ENCODE measurements at places on chromosomes 3 and 15.

GRCh38 chr15:92886815-92887214 is 13.3 kb upstream of the CHD2 start:
- DNase-seq = no peak

GRCh38 chr3:71103430-71103921 is 480.1 kb downstream of the FOXP1 start:
- no peak for DNase-seq

GRCh38 chr15:64444836-64445235 is 15.5 kb upstream of the ZNF609 start:
- DNase-seq = no peak

DNA sequence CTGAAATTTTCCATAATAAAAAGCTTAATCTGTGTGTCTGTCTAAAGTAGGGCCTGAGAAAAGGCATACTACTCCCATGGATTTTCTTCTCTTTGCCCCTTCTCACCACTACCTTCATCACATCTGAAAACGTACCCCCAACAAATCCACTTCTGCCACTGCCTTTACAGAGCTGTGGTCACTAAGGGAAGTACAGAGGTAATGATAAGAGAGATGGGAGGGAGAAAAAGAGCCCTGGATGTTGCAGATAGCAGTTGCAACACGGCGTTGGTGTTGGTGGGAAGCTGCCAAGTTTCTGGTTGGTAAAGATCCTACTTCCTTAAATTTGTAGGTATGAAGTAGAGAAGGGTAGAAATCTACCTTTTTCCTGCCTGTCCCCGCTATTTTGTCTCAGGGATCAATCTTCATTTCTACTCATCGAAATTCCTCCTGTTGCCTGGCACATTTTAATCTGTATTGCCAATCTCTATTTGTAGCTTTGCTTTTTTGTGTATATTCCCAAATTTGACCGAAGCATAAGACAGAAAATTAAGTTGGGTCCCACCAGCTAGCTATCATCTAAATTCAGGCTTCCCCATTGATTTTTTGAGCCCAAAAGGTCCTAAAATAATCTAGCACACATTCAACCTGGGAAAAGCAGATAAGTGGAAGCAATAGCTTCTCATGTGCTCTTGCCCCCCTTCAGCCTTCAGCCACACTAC is 102.9 kb downstream of the TFDP2 start:
- DNase-seq = no peak

GRCh38 chr15:27025481-27025966 is 54.5 kb downstream of the GABRG3 start:
- no peak for DNase-seq

DNA sequence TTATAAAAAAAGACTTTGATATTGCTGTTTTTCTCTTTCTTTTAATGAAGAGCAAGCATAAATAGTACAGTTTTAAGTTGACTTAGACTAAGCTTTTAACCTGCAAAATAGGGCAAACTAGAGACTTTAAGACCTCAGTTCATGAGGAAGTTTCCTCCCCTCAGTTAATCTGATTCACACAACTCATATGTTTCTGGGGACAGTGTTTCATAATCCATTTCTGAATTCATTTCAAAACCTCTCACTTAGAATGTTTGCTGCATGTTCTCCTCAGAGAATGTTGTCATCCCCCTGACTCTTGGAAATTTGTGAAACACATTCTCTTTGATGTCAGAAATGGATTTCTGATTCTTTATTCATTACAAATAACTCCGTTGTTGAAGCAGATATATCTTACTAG is 79.3 kb upstream of the SKOR1 start:
- no peak for DNase-seq

DNA sequence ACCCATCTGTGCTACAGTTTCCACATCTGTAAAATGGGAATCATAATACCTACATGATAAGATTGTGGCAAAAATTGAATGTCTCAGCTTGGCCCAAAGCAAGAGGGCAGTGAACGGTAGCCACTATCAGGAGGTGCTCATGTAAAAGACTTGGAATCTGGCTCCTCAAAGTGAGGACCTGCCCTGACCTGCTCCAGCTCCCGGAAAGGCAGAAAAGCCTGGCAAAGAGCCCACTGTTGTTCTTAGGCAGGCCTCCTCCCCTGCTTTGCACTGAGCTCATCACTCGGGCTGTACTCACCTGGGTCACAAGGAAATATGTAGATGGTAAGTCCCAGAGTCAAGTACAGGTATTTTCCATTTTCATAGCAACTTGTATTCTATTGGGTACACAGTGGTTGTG is 250.7 kb upstream of the TBL1XR1 start:
- no peak for DNase-seq

DNA sequence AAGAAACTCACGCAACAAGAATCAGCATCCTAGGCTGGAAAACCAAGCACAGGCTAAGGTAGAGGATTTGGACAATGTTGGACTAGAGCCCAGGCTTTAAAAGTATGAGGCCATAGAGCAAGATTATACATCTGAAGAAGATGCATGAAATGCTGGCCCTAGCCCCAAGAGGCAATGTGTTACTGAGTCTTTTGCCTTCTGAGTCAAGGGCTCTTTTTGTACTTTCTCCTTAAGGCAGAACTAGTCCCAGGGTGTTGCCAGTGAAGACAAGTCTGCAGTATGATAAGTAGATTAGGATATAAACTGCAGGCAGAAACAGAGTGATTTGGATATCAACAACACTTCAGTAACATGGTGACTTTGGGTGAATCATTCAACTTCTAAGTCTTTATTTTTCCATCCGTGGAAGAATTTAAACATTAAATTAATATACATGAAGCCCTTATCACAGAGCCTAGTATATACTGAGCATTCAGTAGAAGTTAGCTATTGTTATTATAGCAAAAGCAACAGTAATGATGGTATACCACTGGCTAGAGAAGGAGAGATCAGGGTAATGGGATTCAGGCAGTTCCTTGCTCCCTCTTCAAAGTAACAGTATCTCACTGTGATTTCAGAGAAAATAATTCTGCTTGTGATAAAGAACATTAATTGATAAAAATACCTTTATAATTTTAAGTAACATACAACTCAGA is 99.9 kb upstream of the MLF1 start:
- DNase-seq = no peak

- DNase-seq = no peak
Observed at GRCh38 chr3:172750069-172750367, 508 bp upstream of the ECT2 start.

DNA sequence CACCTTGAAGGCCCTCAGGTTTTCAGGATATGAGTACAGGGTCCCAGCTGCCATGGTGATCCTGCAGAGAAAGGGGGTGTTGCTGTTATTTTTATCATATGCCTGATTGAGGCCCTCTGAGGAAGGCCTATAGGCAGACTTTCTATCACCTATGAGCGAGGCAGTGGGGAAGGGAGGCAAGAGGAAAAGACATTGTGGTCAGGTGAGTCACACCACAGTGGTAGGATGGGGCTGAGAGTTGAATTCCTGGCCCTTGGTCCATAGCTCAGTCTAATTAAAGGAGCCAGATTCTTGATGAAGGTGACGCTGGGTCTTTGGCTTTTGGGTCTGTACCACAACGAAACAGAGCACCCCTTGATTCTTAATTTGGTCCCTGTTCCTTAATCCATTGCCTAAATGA is 72.7 kb downstream of the ZNF621 start:
- no peak for DNase-seq

GRCh38 chr3:127002195-127003174 is 19.6 kb downstream of the PLXNA1 start:
- no peak for DNase-seq

DNA sequence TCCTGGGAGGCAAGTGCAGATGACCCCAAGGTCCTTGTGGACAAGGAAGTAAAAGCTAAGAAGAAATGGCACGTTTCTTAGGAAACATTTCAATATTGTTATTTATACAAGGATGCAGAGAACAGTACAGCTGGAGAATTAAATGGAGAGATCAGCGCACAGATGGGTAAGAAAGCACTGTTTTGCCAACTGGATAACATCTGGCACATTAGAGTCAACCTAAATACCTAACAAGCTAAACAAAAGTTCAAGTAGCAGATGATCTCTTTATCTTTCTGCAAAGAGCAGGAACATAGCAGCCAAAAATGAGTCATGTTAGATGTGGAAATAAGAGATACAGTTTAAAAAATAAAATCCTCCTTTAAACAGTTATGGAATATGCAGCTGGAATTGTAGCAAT is 15.7 kb upstream of the DPPA4 start:
- DNase-seq = no peak

DNA sequence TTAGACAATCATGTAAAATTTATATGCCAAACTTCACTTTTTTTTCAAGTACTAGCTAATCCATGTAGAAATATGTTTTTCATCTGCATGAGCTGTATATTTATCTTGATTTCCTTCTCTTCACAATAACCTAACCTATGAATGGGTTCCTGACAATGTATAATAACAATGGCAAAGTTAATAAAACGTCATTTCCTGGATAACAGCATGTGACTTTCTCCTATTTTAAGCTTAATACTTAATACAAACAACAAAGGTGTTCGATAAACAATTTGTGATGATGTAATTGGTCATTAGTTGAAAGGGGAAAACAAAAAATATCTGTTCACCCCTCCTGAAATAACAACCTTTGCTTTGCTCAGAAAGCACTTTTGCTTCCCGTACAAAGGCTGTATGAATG is 20.4 kb downstream of the CD200 start:
- DNase-seq = no peak

GRCh38 chr15:91055548-91056331 is 33.3 kb upstream of the VPS33B start:
- peak; percentile 18 for DNase-seq

DNA sequence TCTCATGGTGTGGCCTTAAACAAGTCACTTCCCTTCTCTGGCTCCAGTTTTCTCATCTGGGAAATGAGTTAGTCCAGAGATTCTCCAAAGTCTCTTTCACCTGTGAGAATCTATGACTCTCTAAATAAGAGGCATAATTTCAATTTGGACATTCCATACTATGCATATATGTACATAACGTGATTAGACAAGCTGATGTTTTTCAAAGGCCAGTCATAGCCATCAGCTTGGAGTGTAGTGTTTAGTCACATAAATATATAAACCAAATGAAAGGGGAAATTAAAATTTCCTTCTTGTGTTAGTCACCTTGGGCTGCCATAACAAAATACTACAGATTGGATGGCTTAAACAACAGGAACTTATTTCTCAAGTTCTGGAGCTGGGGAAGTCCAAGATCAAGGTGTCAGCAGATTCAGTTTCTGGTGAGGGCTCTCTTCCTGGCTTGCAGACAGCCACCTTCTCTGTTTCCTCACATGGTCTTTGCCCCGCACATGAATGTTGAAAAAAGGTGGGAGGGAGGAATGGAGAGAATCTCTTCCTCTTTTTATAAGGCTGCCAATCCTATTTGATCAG is 19.4 kb downstream of the TMEM41A start:
- no peak for DNase-seq

GRCh38 chr15:86115145-86115801 is 35.6 kb downstream of the AGBL1 start:
- DNase-seq = no peak

DNA sequence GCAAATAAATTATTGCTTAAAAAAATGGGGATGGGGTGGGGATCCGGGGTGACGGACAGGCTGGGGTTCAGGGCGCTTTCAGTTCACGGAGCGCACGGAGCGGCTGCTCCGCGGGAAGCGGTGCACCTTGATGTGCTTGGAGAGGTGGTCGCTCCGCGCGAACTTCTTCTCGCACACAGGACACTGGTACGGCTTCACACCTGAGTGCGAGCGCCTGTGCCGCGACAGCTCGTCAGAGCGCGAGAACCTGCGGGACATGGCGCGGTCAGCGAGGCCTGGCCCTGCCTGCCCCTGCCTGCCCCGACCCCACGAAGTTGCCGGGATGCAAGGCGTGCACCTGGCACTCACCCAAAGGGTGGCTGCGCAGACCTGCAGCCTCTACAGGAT is 13.6 kb downstream of the KLF15 start:
- DNase-seq = no peak

- no peak for DNase-seq
Observed at GRCh38 chr3:192825657-192826200, 91.9 kb downstream of the MB21D2 start.

DNA sequence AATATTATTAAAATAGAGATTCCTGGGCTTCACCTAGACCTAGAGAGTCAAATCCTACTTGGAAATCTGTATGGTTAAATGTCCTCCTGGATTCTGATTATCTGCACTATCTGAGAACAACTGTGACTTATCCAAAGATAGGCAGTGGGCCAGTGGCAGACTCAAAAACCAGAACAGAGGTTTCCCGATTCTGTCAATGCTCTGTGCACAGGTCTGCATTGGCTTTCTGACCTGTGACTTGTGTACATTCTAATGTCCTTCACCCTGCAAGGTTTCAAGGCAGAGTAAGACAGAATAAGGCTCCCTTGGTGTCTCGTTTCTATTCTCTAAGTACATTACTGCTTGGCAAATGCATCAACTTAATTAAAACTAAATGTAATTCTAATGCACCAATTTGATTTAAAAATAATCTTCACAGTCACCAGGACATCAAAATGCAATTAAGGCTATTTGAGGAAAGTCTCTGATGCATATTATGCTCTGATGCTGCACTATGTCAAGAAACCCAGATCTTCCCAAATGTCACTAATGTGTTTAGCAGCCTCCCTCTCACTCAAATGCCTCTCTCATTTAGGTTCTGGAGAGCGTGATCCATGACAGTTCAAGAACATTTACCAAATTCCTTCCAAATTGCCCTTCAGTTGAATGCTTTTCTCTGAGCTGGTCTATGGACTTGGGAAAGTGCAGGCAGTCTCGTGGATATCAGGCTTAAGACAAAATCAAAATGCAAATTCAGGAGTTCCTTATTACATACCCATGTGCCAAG is 140.1 kb downstream of the STAC start:
- DNase-seq = no peak

DNA sequence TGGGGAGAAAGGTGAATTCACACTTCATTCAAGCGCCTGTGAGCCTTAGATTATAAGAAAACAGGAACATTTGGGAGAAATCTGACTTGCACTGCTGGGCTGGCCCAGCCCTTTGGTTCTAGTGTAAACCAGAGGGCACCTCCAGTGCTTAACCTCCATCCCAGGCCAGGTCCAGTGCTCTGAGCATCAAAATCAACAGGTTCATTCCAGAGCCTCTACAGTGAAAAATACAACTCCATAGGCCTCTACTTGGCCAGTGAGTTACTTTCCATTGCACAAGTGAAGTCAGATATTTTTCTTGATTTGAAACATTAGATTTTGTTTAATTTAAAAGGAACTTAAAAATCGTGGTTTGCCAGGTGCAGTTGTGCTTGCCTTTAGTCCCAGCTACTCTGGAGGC is 3.0 kb downstream of the SNUPN start:
- DNase-seq = no peak

- no peak for DNase-seq
Observed at GRCh38 chr3:186299327-186299726, 62.7 kb downstream of the DGKG start.

DNA sequence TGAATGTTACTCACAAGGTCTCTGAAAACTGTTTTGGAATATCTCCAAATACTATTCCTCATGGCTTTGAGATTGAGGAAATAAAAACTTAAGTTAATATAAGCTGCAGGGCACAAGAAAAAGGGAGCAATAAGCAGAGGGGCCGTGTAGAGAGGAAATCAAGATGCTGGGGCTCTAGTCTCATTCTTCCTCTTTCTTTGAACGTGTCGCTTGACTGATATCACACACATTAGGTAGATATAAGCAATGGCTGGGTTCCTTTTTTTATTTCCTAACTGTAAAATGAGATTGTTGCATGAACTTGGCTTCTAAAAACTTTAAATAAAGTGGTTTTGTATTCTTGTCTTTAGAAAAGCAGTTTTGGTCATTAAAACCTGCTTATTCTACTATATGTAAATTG is 326.7 kb upstream of the ROPN1 start:
- DNase-seq = no peak
